ENCODE measurements at places on chromosomes 1 and 21.
A peak's percentile ranks its signal among the peaks of the same experiment; 100 is the strongest.

DNA sequence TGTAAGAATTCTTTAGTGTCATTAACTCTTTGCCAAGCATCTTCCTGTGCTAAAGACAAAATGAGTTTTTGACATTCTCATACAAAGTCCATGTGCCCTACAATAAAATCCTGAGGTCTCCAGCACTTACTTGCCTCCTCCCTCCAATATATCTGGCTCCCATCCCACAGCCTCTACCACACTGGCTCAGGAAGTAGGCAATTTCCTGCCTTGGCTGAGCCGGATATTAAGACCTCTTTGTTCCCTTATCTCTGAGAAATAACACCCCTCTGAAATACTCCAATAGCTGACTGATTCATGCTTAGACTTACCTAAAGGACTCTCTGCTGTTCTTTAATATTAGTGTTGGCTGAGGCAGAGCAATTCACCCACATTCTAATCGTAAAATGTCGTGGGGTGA, 37.6 kb upstream of the GORAB start:
- no peak overlapping the region for H3K27ac ChIP-seq
- no peaks in the 10 kb centered on the region for H3K27me3 ChIP-seq
- no peak for DNase-seq
- no peaks in the 10 kb centered on the region for H3K4me1 ChIP-seq
- no peaks in the 10 kb centered on the region for H3K36me3 ChIP-seq

GRCh38 chr1:116847688-116848531, 61.8 kb upstream of the PTGFRN start:
- H3K27ac ChIP-seq = no peak overlapping the region
- no peaks in the 10 kb centered on the region for H3K4me1 ChIP-seq
- no peaks in the 10 kb centered on the region for H3K36me3 ChIP-seq
- H3K27me3 ChIP-seq = no peaks in the 10 kb centered on the region

GRCh38 chr1:168199056-168199455, 20.3 kb downstream of the TIPRL start:
- no peak for DNase-seq
- no peak overlapping the region for H3K27ac ChIP-seq
- peaks cover 6% of the 10 kb centered on the region for H3K36me3 ChIP-seq
- H3K27me3 ChIP-seq = no peaks in the 10 kb centered on the region

- DNase-seq = no peak
- H3K4me1 ChIP-seq = no peaks in the 10 kb centered on the region
- H3K4me3 ChIP-seq = no peak overlapping the region
- H3K27me3 ChIP-seq = no peaks in the 10 kb centered on the region
- no peak overlapping the region for H3K27ac ChIP-seq
- peaks cover 2% of the 10 kb centered on the region for H3K36me3 ChIP-seq
Observed at GRCh38 chr1:226233293-226233692, 9.8 kb downstream of the MIXL1 start.

- no peak overlapping the region for H3K27ac ChIP-seq
- H3K4me1 ChIP-seq = no peaks in the 10 kb centered on the region
- no peak overlapping the region for H3K4me3 ChIP-seq
- no peak for DNase-seq
Observed at GRCh38 chr1:65478379-65479026, 58.0 kb downstream of the LEPR start.

DNA sequence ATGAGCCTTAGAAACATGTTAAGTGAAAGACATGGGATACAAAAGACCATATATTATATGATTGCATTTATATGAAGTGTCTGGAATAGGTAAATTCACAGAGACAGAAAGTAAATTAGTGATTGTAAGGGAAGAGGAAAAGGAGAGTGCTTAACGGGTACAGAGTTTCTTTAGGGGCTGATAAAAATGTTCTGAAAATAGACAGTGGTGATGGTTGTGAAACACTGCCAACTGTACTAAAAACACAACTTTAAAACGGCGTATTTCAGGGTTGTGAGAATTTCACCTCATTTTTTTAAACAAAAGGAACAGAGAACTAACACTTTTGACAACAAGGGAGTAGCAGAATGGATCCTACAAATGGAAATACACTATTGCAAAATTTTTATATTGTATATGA, 13.4 kb downstream of the COP1 start:
- H3K4me3 ChIP-seq = no peak overlapping the region
- H3K36me3 ChIP-seq = no peaks in the 10 kb centered on the region
- H3K4me1 ChIP-seq = no peaks in the 10 kb centered on the region
- no peaks in the 10 kb centered on the region for H3K27me3 ChIP-seq
- H3K27ac ChIP-seq = no peak overlapping the region

GRCh38 chr1:42838482-42839190, 7.8 kb upstream of the ZNF691 start:
- H3K36me3 ChIP-seq = no peaks in the 10 kb centered on the region
- DNase-seq = no peak
- H3K4me1 ChIP-seq = no peaks in the 10 kb centered on the region
- H3K27ac ChIP-seq = no peak overlapping the region
- no peak overlapping the region for H3K4me3 ChIP-seq

DNA sequence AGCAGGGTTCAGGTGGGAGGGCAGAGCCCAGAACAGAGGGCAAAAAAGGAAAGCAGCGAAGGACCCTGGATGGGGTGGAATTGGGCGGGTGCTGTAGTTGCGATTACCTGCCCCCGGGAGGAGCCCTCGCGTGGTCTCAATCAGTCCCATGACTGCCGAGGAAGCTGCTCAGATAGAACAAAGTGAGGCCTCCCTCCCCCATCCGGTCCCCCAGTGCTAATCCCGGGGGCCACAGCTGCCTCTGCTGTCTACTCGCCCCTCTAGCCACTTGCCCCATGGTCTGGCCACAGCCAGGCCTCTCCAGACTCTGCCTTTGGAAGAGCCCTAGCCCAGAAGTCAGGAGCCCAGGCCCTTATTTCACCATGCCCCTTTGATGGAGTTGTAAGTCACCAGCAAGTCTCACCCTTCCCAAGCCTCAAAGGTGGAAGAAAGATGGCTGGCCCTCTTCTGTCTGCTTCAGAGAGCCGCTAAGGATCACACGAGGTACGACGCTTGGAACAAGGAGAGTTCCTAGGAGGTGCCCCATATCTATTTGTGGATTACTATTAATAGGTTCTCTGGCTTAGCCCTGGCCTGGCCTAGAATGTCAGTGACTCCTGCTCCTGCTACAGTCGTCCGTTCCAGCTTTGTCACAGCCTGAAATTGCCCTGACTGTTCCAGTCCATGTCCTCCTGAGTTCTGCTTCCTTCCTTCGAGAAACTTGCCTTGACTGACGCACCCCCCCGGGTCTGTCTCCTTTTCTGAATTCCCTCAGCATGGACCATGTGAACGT, 16.4 kb downstream of the ECHDC2 start:
- H3K36me3 ChIP-seq = no peaks in the 10 kb centered on the region
- H3K27ac ChIP-seq = peak overlapping the region; percentile 45
- H3K4me1 ChIP-seq = peaks cover 80% of the 10 kb centered on the region
- no peak for DNase-seq

All from right lobe of liver (tissue), 6 donors.